ENCODE measurements at places on chromosomes 6 and 20.

- no peak for DNase-seq
These were observed 107.3 kb downstream of the OR2B2 start for GRCh38 chr6:27804851-27805250.

DNA sequence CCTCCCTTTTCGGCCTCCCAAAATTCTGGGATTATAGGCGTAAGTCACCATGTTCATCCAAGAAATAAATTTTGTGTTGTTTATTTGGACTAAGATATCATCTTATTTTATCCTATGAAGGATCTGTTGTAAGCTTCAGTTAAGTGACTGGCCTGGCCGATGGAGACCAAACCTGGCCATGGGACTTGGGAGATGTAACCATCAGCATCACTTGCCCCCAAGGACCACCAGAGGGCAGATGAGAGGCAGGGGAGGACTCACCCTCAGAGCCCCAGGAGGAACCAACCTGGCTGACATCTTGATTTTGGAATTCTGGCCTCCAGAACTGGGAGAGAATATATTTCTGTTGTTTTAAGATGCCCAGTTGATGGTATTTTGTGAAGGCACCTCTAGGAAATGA lies 266.7 kb downstream of the CDH26 start:
- no peak for DNase-seq

DNA sequence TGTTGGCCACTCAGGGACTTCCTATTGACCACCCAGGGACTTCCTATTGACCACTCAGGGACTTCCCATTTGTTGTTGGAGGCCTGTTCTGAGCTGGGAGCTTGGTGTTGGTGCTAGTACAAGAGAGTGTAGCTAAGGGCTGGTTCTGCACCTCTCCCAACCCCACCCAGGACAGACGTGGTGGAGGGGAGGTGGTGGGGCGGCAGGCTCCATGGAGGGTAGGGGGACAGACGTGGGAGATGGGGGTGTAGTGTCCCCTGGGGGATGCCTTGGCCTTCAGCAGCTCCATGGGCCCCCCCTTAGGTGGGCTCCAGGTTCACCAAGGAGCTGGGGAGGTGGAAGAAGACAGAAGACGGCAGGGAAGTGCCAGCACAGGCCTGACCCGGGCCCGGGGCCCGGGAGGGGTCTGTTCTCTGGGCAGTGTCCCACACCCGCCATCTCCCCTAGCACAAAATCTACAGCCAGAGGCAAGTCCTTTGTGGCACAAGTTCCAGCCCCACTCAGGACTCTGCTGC lies 33.9 kb downstream of the CHRNA4 start:
- DNase-seq = no peak

GRCh38 chr6:75882734-75883133 lies 133.7 kb downstream of the MYO6 start:
- no peak for DNase-seq

DNA sequence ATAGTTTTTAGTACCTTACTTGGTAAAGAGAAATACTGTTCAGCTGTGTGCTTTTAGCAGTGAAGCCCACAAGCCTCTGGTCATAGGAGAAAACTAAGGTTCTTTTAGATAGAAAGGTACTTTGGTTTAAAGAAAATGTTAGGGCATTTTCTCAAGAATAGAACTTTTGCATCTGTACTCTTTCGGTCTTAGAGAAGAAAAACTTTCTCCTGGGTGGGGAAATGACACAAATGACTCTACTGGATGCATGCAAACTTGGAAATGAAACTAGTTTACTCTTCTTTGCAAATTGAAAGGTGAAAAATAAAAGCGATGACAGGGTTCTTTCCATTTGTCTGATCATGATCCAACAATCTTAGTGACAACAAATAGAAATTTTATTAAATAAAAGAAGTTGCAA lies 2.1 kb upstream of the TMEM217 start:
- DNase-seq = no peak
